GM13976 (cell line): ENCODE measurements at places on chromosomes 12 and 14.

GRCh38 chr12:100201604-100202423 is 1.2 kb downstream of the ACTR6 start:
- no peak for DNase-seq

DNA sequence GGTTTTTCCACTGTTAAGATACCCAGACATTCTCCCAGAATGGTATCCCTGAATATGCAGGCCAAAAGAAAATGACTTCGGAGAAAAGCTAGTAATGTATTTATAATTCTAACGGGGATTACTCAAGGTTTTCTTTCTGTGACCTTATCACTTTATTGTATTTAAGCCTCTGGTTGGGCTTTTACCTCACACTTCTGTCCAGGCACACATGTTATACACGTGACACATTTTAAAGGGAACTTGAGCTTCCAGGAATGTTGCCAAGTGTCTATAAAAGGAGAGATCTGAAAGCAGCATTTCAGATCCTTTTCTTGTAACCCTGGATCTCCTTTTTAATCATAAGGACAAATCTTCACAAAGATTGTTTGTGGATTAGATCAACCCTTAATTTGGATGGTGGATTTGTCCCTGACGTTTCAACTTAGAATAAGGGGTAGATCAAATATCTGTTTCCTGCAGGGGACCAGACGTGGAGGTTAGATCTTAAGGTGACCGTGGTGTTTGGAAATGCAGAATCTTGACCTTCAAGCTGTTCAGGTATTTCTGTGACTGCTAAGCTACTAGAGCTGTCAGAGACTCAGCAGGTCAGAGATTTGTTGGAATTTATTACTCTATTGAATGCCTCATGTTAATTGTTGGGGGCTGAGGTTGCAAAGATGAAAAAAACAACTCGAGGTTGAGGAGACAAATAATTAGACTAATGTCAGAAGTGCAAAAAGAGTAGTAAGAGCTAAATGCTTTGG is 1.5 kb downstream of the CIPC start:
- DNase-seq, result no peak

- DNase-seq, result no peak
These were observed 78.5 kb downstream of the ARL6IP4 start for GRCh38 chr12:123058980-123059379.

GRCh38 chr12:92854344-92854743 is 74.8 kb downstream of the EEA1 start:
- no peak for DNase-seq

- DNase-seq, result no peak
These were observed 2.3 kb downstream of the RPS6KA5 start for GRCh38 chr14:91058042-91058581.
